NCI-H1417 (cell line): ENCODE measurements at places on chromosomes 13 and 19.

- peak; percentile 92 for DNase-seq
These were observed 469.4 kb downstream of the KLF12 start for GRCh38 chr13:73664851-73665250.

DNA sequence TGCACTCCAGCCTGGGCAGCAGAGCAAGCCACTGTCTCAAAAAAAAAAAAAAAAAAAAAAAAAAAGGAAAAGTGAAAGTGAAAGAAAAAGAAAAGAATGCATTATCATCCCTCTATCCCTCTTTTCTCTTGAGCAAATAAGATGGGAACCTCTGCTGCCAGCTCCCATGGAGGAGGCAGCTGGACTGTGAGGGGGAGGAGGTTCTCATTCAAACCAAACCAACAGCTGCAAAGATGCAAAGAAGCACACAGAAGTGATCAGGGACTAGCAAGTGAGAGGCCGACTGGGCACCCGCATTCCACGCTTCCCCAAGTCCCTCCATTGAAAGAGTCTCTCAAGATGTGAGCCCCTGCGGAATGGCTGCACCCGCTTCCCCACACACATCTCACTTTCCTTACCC lies 63.5 kb downstream of the TSHZ3 start:
- no peak for DNase-seq

DNA sequence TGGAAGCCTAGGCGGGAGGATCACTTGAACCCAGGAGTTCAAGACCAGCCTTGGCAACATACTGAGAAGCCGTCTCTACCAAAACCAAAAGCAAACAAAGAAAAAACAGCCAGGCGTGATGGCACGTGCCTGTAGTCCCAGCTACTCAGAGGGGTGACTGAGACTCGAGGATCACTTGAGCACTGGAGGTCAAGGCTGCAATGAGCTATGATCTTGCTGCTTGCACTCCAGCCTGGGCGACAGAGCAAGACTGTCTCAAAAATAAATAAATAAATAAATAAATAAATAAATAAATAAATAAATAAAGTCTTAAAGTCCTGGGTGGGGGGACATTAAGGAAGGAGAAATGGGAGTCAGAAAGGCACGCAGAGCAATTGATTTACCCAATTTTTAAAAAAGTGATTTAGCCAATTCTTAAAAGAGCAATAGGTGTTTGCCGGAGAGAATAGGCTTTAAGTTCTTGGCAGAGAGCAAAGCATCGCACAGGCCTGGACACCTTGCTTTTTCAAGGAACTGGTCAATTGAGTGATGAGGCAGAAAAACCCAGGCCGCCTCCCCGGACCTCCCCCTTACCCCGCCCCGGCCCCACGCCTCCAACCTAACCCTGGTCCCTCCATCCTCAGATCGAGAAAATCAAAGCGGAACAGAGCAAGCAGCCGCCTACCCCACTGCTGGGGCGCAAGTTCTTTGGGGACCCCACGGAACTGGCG lies 9.5 kb upstream of the SHKBP1 start:
- DNase-seq: no peak

GRCh38 chr13:87042946-87043345 lies 628.2 kb upstream of the SLITRK5 start:
- no peak for DNase-seq

GRCh38 chr13:31067416-31068118 lies 94.1 kb downstream of the HSPH1 start:
- DNase-seq: no peak

- no peak for DNase-seq
These were observed 327.4 kb upstream of the ZNF507 start for GRCh38 chr19:32018014-32018413.

DNA sequence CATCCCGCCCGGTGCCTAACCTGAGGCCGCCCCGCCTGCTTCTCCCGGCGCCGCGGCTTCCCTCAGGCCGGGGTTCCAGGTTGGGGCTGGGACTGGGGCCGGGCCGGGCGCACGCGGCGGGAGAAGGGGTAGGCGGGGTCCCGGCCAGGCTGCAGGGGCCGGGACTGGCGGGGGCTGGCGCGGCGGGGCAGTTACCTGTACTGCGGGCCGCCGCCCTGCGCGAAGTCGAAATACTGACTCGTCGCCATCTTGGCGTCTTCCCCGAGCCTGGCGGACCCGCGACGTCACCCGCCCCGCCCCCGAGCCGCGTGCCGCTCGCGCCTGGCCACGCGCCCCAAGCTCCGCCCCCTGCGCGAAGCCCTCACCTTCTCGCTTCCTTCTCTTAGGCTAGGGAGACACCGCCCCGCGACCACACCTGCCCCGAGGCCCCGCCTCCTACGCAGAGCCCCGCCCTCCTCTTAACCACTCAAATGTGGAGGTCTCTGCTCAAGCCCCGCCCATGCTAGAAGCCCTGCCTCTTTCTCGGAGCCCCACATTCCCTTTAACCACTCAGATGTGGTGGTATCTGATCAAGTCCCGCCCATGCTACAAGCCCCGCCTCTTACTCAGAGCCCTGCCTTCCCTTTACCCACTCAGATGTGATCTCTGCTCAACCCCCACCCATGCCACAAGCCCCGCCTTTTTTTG lies at the start of gene ZFR2:
TSS of gene ZFR2 (minus strand) at position 269 of the 687 bp plus-strand sequence. CDS start at position 248, 21 bp downstream.
- no peak for DNase-seq

- DNase-seq: no peak
These were observed at the start of gene HSPB6 for GRCh38 chr19:35756377-35757230. Gene HSPB6, minus strand, starts transcription at chr19:35757029. Its CDS starts 21 bp downstream, at chr19:35757008.

DNA sequence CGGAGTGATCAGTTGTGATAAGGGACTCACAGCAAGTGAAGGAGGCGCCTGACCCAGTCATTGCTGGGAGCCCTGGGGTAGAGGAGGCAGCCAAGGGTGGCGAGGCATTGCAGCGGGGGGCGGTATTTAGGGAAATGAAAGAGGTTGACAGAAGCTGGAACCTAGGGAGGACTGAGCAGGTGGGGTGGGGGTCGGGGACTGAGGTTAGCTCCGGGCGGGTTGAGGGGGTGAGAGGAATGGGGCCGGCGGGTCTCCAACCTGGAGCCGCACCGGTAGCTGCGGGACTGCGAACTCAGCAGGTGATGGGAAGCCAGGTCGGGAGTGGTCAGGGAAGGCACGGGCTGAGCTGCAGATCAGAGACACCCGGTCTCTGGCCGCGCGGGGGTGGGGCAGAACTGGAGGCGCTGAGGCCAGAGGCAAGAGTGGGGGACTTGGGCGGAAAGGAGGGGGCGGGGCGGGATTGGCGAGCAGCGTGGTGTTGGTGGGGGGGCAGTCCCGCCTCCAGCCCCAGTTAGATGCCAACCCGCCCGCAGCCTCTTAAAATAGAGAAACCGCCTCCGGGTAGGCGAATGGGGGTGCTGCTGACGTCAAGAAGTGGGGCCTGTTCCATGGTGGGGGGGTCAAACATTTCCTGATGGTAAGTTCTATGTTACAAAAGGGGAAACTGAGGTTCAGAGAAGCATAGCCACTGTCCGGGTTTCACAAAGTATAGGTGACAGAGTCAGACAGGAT lies 1.5 kb downstream of the MAST3 start:
- DNase-seq: no peak
